Esophagus muscularis mucosa (tissue), 4 donors: ENCODE measurements at places on chromosomes 13 and 19.

- DNase-seq: no peak
Observed at GRCh38 chr19:5718579-5719273, 1.2 kb downstream of the LONP1 start.

GRCh38 chr19:40241809-40242384 lies 15.4 kb upstream of the CCNP start:
- no peak for DNase-seq

GRCh38 chr13:48148454-48148853 lies 53.5 kb upstream of the MED4 start:
- no peak for DNase-seq

GRCh38 chr13:107734891-107735625 lies 480.3 kb downstream of the LIG4 start:
- DNase-seq: no peak

DNA sequence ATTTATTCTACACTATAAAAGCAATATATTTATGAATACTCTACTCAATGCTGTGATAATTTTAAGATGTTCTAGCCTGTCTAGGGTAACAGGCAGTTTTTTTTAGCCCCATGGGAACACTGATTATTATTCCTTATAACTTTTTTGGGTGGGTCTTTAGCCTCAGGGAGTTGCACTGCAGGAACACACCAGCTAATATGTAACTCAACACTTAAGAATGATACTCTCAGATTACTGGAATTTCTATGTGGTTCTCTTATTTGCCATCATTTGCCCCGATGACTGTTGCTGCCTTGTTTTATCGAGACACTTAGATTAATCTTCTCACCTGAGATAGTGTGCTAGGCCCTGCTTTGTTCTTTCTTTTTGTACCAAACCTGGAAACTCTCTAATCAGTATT lies 396.9 kb upstream of the SLITRK1 start:
- no peak for DNase-seq

GRCh38 chr13:75881109-75881775 lies 245.1 kb downstream of the LMO7 start:
- no peak for DNase-seq

DNA sequence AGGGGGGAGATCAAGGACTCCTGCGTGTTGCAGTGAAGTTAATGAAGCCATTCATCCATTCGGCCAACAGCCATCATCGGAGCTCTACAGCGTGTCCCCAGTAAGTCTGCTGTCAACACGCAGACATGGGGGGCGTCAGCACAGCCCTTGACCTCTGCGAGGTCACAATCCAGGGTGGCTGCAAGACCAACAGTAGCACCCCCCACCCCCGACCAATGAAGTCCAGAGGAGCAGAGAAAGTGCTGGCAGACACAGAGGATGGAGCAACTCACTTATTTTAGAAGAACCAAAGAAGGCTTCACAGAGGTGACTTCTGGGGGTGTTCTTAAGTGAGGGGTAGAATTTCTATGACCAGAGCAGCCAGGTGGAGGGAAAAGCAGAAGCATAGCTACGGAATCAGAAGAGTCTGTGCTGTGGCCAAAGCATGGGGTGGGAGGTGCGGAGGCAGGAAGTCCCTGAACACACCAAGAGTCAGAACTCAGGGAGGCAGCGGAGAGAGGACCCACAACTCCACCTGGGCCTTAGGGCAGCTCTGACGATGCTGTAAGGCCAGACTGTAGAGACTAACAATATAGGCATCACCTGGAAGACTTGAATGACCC lies 185.4 kb downstream of the FOXO1 start:
- DNase-seq: no peak

DNA sequence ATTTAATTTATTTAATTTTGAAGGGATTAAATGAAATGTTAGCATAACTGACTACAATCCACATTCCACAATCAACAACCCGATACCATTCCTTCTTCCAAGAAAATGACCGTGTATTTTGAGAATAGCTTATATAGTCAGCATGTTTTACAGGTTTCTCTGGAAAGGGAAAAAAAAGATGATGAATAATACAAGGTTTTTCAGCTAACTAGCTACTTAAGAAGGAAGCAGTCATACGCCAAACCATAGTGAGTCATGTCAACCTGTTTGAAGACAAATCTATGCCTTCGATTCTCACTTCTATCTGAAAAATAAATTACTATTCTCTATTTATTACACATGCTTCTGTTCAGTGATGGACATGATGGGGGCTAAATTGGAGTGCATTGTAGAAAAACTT lies 258.6 kb downstream of the EFNB2 start:
- DNase-seq: no peak

DNA sequence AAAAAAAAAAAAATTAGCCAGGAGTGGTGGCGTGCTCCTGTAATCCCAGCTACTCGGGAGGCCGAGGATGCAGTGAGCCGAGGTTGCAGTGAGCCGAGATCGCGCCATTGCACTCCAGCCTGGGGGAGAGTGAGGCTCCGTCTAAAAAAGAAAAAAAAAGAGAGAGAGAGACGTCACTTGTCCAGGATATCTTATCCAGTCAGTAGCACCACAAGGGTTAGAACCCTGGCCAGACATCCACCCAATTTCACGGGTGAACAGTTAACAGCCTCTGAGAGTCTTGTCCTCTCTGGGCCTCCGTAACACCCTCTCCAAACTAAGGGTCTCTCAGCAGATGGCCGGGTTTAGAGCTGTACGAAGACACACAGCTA lies 917 bp upstream of the CLPTM1 start:
- no peak for DNase-seq

DNA sequence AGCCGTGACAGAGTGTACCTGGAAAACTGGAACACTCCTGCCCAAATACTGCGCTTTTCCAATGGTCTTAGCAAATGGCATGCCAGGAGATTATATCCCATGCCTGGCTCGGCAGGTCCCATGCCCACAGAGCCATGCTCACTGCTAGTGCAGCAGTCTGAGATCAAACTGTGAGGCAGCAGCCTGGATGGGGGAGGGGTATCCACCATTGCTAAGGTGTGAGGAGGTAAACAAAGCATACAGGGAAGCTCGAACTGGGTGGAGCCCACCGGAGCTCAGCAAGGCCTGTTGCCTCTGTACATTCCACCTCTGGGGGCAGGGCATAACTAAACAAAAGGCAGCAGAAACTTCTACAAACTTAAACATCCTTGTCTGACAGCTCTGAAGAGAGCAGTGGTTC lies 10.5 kb downstream of the CYP2A13 start:
- DNase-seq: no peak

DNA sequence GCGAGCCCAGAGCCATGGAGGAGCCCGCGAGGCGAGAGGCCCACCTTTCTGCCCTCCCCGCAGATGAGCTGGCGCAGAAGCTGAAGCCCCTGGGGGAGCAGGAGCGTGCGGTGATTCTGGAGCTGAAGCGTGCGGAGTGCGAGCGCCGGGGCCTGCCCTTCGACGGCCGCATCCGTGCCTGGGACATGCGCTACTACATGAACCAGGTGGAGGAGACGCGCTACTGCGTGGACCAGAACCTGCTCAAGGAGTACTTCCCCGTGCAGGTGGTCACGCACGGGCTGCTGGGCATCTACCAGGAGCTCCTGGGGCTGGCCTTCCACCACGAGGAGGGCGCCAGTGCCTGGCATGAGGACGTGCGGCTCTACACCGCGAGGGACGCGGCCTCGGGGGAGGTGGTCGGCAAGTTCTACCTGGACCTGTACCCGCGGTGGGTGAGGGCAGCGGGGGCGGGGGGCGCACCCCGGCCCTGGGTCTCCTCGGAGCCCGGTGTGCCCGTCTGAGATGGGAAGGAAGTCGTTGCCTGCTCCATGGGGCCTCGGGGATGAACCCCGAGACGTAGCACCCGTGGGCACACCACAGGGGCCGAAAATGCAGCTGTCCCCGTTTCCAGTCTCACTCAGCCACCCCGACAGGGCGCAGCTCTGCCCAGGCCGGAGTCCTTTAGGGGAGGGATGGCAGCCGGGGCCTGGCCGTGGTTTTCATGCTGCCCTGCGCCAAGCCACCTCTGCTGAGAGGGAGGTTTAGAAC lies 12.1 kb upstream of the ZNF554 start:
- DNase-seq: no peak

GRCh38 chr13:26377038-26377437 lies 123.1 kb downstream of the CDK8 start:
- DNase-seq: no peak

DNA sequence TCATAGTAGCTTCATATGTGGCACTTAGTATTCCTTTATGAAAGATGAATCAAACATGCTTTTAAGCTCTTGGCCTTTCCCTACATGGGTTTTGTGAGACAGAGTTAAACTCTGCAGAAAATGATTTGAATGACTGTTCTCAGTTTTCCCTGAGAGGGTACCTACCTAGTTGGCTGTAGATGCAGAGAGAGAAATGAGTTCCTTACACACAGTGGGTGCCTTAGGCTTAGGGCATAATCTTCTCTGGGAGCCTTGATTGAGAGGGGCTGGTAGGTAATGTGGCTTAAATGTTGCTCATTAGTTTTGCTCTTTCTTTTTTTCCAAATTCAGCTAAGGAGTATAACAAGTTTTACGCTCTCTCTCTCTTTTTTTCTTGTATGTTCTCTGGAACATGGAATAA lies 3.0 kb downstream of the URI1 start:
- DNase-seq: no peak

- DNase-seq: no peak
Observed at GRCh38 chr13:46015366-46015765, 37.2 kb downstream of the ZC3H13 start.

DNA sequence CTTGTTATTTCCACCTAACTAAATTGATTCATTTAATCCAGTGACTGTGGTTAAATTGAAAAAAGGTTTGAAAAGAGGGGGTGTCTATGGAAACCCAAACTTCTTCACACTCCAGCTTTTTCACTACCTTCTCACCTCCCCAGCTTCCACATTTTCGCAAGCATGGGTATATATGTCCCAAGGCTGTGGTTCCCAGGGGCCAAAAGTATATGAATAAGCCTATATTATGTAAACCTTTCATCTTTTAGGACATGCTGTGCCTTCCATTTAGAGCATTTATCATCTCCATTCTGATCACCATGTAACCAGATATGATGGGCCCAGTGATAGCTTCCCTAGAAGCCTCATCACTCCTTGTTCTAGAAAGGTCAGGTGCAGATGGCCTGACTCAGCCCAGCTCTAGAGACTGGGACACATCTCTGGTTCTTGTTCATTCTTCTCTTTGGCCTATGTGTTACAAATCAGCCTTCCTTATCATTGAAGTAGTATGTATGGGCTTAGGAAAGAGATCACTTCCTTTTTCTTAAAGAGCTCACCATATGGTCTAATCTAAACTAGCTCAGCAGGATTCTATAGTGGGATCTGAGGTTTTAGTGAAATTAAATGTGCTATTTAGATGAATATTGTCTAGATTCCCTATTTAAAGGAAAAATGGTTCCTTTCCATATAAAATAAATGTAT lies 19.5 kb upstream of the ARL11 start:
- no peak for DNase-seq

DNA sequence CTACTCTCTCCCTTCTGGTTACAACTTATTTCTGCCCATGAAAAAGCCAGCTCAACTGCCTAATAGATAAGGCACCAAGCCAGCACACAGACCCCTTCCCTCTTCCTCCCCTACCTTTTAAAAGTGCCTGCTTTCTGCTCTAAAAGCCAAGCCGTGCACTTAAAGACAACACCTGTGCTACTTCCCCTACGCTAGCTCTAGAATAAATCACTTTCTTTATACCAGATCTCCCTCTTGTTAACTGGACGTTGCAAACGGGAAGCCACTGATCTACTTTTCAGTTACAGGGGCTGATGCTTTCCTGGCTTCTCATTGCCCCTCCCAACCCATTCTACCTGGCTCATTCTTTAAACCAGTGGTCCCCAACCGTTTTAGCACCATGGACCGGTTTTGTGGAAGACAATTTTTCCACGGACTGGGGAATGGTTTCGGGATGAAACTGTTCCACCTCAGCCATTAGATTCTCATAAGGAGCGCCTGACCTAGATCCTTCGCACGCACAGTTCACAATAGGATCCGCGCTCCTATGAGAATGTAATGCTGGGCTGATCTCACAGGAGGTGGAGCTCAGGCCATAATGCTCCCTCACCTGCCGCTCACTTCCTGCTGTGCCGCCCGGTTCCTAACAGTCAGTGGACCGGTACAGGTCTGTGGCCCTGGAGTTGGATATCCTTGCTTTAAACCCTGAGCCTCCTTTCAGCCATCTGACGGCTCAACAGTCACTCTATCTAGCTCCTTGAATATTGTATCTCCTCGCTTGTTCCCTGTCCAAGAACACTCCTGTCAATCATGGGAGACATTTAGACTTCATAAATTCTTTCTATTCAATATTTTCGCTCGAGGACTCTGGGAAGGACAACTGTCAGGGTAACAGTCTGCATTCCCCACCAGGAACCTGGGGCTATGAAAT lies 841 bp upstream of the ZNF223 start:
- DNase-seq: no peak

DNA sequence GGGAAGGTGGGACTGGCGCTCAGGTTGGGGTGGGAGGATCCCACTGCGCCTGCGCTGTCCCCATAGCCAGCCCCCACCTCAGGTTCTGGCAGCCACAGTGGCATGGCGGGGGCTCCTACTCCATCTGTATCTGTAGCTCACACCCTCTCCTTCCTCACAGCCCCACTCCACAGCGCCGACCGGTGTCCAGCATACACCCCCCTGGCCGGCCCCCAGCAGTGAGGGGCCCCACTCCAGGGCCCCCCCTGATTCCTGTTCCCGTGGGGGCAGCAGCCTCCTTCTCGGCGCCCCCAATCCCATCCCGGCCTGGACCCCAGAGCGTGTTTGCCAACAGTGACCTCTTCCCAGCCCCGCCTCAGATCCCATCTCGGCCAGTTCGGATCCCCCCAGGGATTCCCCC lies 6.0 kb downstream of the TMED1 start:
- no peak for DNase-seq

DNA sequence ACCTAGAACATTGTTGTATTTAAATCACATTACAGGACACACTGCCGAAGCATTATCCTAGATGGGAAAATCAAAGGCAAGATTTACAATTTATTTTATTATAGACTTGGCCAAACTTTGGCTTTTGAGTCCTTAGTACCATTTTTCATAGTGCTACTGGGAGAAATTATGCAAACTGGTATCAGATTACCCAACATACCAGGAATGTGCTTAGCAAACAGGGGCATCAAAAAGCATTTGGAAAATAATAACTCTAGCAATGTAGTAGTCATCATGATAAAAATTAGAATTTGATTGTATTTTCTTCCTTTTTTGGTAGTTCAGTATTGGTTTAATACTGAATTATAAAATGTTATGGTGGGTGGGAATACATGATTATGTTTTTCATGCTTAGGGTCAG lies 34.0 kb downstream of the GPC6 start:
- no peak for DNase-seq

- DNase-seq: no peak
Observed at GRCh38 chr13:113562844-113563243, 21.7 kb upstream of the TFDP1 start.

- DNase-seq: no peak
Observed at GRCh38 chr19:49512970-49513745, 697 bp downstream of the FCGRT start.

DNA sequence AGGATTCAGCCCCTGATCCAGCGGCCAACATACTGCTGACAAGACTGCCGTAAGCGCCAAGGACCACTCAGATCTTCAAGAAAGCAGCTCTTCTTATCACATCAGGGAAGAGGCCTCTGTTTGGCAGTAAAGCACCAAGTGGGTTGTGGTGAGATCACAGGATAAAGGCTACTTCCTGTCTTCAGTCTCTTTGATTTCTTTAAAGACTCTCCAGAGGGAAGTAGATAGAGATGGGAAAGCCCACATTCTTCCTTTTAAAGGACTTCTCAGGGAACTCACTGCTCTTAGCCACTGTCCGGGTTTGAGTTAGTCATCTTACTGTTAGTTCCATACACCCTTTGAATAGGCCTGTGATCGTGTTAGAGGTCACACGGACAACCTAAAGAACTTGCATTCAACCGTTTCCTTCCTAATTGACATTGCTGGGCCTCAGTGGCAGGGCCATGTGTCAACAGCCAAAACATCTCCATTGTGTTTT lies 47.2 kb upstream of the POMP start:
- DNase-seq: no peak
